ENCODE measurements at places on chromosomes 5 and 9.

DNA sequence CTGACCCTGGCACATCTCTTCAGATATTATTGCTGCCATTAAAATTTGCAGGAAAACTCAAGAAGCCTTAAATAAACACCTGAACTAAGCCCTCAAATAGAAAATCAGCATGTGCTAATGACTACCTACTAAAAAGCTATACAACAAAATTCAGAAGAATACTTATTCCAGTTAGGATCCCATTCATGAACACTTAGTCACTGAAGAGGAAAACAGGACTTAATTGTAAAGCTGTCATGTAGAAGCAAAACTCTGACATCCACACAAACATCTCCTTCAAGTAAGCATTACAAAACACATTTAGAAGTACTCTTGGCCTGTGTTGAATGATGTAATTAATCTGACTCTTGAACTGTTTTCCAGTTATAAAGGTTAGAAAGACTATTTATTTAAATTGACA lies 19.9 kb downstream of the ELL2 start:
- no peak for DNase-seq

DNA sequence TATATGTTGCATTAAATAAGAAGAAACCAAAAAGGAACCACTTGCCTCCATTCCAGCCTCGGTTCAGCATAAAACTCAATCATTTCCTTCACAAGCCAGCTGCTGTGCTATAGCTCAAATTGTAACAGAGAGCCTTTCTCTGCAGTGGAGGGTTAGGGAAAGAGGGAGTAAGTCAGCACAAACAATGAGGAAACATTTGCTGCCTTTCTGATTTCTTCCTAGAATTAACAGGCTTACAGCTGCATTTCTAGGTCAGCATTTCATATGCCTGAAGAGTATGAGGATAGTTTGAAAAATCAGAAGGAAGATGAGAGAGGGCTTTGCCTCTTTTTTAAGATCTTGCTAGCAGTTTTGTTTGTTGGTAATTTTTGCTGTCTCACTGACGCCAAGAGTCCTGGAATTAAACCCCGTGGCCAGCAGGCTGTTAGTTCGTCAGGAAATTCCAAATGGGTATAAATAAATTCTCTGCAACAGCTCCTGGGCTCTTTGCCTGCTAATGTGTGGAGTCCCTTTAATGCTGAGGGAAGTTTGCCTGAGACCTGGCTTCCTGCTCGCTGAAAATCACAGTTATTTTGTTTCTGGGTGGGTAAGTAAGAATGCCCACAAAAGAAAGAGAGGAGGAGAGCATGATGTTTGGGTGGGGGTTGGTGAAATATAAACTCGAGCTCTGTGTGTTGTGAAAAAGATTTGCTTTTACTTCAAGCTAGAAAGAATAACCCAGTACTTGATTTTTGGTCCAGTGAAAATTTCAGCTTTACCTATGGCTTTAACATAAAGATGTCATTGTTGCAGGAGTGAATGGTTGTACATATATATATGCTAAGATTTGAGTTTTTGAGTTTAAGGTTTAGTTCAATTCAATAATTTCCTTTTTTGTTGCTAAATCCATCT lies 148.1 kb upstream of the DMRT1 start:
- DNase-seq: no peak

DNA sequence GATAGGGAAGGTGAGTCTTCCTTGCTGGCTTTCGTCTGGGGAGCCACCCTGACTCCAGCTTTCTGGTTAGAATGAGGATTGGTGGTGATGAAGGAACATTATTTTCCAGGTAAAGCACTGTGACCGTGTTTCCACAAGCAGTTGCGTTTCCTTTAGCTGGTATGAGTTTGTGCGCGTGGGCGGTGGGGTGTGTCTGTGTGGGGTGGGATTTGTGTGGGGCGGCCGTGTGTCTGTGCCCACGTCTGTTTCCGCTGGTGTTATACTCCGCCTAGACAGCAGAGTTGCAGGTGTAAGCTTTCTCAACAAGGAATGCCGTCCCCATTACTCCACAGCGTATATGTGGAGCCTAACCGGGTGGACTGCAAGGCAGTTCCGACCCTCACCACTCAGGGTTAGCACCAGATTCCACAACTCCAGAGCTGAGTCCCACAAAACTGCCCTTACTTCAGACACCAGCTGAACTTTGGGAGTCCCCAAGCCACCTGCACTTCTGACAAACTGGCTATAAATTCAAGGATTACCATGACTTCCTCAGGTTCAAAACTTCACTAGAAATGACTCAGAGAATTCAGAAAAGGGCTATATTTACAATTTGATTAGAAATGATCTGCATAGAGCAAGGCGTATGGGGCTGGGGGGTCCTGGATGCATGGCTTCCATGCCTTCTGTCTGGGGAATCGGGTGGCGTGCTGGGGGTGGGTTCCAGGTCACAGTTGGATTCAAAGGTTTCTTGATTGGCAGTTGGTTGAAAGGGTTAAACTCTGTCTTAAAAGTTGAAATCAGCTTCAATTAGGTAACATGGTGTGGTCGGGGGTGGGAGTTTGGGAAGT lies 29.8 kb downstream of the PROP1 start:
- no peak for DNase-seq

GRCh38 chr9:85872463-85872862 lies 68.5 kb upstream of the NAA35 start:
- no peak for DNase-seq

- no peak for DNase-seq
Measured at GRCh38 chr9:75039009-75039408, 10.9 kb upstream of the CARNMT1 start.

DNA sequence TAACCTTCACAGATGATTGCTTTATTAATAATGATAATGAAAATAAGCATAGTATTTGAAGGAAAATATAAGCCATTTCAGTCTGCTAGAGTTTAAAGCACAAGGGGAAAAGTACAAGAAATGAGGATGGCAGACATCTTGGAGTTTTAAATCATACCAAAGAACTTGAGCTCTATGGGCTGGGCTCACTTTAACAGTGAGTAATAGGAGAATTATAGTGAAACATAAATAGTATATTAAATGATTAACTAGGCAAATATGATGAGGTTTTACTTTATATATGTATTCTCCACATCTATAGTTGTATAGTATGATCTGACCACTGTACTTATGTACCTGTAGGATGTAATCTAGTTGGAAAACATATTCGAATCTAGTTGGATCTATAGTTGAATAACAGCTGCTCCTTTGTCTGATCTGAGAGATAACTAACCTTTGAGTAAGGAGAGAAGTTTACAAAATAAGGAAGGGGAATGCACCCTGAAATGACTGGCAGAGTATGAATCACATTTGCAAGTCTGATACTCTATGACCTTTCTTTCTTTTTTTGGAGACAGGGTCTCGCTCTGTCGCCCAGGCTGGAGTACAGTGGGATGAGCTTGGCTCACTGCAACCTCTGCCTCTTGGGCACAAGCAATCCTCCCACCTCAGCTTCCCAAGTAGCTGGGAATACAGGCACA lies 17.6 kb downstream of the MEGF9 start:
- no peak for DNase-seq

DNA sequence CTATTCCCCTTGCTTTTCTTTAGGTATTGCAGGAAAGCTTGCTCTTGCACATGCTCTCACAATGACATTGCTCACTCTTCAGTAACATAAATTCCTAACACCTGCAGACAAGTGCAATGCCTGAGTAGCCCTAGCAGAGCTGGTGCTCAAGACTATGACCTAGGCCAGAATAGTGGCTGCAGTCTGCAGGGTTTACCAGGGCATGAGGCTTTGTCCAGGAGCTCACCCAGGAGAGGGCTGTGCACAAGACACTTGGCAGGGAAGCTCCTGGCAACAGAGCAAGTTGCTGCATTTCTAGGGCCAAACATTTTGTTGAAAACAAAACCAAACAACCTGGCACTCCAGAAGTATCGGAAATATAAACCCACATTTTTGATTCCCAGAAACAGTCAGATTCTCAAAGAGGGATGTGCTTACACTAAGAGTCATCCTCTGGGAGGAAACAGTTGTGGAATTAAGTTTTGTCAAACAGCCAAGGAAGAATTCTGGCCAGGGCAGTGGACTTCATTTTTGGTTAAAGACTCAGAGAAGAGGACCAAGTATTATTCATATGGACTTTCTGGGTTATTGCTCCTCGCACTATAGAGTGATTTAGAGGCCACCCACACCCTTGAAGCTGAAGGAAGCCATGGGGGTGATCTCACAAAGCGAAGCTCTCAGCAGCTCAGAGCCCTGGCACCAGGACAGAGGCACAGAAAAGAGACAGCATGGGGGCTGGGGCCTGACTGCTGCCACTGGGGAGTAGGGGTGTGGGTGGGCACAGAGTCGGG lies 44.9 kb downstream of the MACROH2A1 start:
- DNase-seq: no peak

DNA sequence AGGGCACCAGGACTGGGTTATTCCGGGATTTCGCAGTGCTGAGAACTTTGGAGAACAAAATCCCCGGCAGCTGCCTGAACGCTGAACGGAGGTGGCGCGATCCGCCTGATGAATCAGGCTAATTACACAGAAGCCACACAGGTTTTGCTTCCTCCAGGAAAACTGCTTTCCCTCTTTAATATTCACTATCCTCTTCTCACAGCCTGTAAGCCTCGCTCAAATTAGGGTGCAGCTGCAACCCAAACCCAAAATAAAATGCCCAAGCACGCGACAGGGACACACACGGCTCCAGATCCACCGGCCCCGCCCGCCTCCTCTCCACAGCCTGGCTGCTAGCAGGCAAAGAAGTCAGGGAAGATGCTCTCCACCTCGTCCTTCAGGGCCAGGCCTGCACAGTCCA lies 6.0 kb downstream of the SOHLH1 start:
- DNase-seq: no peak

GRCh38 chr5:178116143-178116885 lies 3.0 kb downstream of the N4BP3 start:
- DNase-seq: peak; percentile 84

DNA sequence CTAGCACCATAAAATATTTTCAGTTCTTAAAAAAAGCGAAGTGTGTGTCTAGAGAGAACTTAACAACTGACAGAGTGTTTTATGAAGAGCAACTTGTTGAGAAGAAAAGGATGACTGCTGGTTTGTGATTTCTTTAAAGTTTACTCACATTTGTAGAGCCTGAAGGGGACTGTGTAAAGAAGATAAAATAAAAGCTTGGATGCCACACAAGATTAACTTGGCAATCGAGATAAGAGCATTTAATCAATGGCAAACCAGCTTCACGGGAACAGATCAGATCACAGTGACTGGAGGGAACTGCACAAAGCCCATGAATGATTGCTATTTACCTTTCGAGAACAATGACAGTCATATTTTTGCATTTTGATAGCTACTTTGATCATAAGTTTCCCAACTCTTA lies 2013.1 kb upstream of the CDH9 start:
- DNase-seq: no peak

DNA sequence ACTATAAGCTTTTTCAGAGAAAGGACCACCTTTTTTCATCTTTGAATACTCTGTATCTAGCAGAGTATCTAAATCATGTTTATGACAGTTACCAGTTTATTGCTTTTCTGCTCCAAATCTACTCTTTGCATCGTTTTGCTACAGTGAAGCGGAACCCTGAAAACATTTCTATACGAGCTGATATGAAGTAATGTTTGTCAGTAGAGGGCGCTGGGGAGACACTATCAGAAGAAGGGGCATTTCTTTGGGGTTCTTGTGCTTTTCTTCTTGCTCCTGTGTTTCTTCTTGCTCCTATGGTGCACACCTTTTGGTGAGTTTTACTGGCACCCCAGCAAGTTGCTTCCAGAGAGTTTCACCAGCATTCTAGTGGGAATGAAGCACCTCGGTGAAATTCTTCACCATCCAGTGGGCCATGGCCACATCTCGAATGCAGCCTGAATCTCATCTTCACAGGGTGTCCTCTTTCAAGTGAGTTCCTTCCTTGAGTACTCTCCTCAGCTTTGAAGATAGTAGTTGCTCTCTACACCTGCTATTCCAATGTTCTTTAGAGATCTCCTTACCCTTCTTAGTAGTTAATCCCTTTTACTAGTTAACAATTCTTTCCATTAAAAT lies 98.4 kb downstream of the FGF1 start:
- peak; percentile 44 for DNase-seq

DNA sequence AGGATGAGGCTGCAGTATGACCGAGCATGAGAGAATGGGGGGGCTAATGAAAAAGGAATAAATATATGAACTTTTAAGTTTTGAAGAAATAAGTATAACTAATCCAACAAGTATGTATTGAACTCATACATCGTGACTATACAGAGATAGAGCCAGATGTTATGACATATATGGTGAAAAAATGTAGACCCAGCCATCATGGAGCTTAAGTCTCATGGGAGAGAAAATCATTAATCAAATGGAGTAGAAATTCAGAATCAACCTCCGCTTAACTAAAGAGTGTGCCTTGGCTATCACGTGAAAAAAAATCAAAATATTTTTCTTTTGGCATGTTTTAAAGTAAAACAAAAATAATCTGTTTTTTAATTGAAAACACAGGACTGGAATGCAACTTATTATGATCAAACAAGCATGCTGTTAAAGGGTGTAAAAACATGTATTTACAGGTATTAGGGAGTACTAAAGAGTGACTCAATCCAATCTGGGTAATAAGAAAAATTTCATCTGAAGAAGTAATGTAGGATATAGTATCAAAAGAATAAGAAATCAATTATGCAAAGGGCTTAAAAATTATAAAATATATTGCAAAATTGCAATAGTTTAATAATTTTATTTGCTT lies 868.5 kb upstream of the NUDT12 start:
- DNase-seq: no peak

DNA sequence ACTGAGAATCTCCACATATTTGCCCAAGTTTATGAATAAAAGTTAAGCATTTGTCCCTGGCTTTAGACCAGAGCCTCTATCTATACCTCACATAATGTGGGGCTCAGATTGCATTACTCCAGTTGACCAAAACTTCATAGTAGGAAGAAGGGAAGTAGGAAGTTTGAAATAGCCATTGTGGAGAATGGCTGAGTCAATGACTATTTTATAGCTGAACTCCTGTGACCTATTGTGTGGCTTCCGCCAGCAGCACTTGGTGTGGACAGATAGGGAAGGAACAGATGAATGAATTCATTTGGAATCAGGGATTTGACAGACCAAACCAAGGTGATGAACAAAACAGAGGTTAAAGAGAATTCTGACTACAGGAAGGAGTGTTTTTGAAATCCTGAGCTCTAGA lies 92.9 kb upstream of the LPAR1 start:
- DNase-seq: no peak

DNA sequence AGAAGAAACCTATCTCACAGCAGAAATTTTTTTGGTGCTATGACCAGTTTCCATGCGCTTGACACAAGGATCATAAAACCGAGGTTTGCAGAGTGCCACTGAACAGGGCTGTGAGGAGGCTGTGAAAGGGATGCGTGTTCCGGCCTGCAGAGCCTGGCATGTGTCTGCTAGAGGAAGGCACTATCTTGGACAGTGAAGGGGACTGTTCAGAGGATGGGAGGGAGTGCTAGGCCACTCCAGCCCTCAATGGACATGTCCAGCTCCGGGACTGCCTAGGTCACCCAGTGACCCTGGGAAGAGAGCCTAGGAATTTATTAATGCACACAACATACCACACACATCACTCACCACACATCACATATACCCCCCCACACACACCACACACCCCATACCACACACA lies 275.9 kb downstream of the GADD45G start:
- DNase-seq: no peak

GRCh38 chr5:58751222-58751837 lies 168.5 kb downstream of the RAB3C start:
- peak; percentile 60 for DNase-seq

Data from activated T-cell treated with anti-CD3 and anti-CD28 coated beads, Interleukin-2, amount 50 U/mL, for 72 hours (primary cell).